Testis (tissue), 5 donors: ENCODE measurements at places on chromosomes 12 and 14. TPM values are rescaled to one million over a fixed set of nuclear protein-coding genes. Genes with fewer than 3 reads are reported as not detected.

GRCh38 chr12:26226122-26226521, 30.7 kb downstream of the SSPN start:
- no peak for DNase-seq

DNA sequence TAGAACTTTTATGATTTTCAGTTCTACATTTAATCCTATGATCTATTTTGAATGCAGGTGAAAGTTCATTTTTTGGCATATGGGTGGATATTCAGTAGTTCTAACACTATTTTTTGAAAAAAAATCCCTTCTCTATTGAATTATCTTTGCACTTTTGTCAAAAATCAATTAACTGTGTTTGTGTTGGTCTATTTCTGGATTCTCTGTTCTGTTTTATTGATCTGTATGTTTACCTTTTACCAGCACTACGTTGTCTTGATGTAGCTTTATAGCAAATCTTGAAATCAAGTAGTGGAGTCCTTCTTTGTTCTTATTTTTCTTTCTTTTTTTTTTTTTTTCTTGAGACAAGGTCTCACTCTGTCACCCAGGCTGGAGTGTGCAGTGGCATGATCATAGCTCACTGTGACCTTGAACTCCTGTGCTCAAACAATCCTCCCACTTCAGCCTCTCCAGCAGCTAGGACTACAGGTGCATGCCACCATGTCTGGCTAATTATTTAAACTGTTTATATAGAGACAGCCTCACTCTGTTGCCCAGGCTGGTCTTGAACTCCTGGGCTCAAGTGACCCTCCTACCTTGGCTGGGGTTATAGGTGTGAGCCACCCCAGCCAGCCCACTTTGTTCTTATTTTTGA, 31.9 kb downstream of the SLC39A9 start:
- DNase-seq = no peak

GRCh38 chr14:31391977-31392503, 28.3 kb downstream of the HEATR5A start:
- DNase-seq = no peak

DNA sequence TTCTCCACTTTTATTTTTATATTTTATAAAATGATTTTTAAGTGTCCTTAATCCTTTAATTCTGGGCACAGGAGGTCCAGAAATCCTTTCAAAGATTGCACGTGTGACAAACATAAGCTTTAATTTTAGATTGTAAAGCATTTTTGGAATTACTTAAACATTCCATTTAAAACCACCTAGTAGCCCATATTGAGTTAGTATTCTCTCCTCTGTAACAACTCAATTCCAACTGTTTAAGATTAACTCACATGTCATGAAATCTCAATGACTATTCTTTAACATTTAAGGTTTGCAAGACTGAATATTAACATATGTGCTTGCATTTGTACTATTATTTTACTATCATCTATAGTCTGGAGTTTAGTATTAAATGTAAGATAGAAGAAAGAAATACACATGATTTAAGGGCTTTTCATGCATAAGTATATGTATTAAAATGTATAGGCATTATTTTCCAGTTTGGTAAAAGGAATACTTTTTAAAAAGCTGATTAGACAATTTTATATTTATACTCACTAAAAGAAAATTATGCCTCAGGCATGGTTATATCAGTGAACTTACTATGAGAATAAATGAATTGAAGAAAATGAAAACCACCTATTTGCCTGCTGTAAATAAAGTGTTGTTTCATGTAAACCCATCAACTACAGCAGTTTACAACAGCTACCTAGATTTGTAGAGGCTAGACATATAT, 776.9 kb downstream of the SLC6A15 start:
- DNase-seq = no peak

The FOXA1 gene
- 3.0 TPM for total RNA-seq
